ENCODE measurements at places on chromosomes 2 and 18.
A peak's percentile ranks its signal among the peaks of the same experiment; 100 is the strongest.

DNA sequence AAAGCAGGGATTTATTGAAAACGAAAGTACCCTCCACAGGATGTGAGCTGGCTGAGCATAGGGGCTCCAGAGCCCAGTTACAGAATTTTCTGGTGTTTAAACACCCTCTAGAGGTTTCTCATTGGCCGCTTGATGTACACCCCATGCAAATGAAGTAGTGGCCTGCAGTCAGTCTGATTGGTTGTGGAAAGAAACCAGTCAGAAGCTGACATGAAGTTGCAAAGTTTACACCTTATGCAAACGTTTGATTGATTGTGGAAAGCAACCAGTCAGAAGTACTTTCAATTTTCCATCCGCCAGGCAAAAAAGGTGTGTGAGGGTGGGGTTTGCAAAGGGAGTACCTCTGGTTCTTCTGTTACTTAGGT lies 62.3 kb downstream of the VWA3B start:
- no peak for DNase-seq

DNA sequence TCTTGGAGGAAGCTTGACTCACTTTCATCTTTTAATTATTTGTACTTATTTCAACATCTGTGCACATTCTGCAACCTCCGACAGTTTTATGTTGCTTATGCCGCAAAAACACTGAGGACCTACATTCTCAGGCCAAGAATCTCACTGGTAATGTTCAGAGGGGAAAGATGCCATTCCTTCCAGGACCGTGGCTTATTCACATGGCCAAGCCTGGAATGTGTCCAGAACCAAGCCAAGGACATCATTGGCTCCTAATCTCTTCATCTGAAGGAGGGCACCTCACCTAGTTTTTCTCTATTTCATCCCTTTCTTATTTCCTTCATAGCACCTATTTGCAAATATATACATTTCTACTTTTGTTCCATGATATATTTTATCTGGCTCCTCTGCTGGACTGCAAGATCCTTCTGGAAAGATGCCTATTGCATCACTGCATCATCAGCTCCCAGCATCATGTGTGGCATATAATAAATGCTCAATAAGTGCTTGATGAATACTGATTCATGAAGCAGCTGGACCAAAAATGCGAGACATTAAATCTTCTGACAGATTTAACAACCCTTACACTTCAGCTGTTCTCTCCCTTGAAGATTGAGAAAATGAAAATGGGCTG lies 377.1 kb downstream of the TNS1 start:
- no peak for DNase-seq

- DNase-seq = peak; percentile 1
These were observed 323.2 kb downstream of the PLCL1 start for GRCh38 chr2:198127627-198128026.

DNA sequence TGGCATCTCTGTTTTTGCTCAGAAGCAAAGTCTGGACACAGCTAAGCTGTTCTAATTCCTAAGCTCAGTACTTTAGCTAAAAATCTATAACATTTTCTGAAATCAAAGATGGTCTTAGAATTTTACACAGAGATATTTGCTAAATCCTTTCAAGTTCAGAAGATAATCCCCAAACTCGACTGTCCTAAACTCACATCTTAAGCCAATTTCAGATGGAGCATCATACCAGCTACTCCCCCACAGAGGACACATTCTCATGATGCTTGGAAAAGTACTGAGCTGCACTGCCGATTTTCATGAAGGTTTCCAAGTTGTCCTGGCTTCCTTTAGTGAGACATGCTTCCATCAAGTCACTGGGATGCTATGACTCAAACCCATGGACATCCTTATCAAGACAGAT lies 535.5 kb downstream of the SUCLG1 start:
- DNase-seq = no peak

DNA sequence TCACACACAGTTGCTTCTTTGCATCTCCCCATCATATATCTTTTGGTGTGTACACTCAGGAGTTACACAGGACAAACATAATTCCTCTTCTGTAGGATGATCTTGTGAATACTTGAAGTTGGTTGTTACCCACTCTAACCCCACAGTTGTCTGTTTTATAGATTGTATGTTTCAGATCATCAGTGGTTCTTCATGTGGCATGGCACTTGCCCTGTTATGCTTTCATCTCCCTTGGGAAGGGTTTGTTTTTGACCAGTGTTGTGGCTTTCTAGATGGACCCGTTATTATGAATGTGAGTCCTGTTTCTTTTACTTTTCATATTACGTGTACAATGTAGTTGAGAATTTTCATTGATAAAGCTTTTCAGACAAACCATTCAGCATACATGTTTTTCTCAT lies 82.0 kb downstream of the ZNF407 start:
- DNase-seq = no peak

- DNase-seq = no peak
These were observed at the start of gene RAD51AP2 for GRCh38 chr2:17518212-17519154. RAD51AP2 (minus strand) TSS chr2:17518440; CDS start chr2:17518415, 25 bp downstream.

GRCh38 chr18:64674694-64675093 lies 525.8 kb upstream of the LINC00305 start:
- no peak for DNase-seq

DNA sequence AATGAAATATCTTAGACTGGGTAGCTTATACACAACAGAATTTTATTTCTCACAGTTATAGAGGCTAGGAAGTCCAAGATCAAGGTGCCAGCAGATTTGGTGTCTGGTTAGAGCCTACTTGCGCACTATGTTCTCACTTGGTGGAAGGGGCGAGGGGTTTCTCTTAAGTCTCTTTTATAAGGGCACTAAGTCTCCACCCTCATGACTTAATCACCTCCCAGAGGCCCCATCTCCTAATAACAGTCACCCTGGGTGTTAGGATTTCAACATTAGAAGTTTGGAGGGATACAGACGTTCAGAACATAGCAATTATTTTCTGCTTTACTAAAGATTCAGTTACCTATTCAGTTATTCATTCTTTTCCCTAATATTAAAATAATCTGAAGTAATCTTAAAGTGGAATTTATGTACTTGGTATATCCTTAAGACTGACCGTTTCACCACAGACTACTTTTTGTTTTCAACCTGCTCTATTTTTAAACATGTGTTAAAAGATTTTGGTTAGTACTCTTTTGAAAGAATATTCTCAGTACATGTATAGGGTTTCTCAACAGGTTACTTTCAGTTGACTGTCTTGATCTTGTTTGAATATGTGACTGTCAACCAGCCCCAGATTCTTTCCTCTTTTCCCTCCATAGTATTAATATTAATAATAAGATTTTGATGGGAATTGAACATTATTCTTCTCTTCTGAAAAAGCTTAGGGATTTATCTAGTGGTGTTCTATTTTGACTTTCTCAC lies 130.0 kb downstream of the TAF4B start:
- no peak for DNase-seq

- no peak for DNase-seq
These were observed 650.8 kb upstream of the FANCL start for GRCh38 chr2:58891828-58892377.

DNA sequence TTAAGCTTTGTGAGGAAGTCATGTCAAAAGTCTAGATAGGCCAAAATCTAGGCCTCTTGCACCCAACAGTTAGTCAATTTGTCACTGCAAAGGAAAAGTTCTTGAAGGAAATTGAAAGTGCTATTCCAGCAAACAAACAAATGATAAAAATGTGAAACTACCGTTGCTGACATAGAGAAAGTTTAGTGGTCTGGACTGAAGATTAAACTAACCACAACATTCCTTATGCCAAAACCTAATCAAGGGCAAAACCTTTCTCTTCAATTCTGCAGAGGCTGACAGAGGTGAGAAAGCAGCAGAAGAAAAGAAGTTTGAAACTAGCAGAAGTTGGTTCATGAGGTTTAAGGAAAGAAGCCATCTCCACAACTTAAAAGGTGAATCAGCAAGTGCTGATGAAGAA lies 44.0 kb upstream of the LRRTM4 start:
- no peak for DNase-seq

GRCh38 chr2:231612109-231612455 lies 19.4 kb downstream of the TEX44 start:
- no peak for DNase-seq

DNA sequence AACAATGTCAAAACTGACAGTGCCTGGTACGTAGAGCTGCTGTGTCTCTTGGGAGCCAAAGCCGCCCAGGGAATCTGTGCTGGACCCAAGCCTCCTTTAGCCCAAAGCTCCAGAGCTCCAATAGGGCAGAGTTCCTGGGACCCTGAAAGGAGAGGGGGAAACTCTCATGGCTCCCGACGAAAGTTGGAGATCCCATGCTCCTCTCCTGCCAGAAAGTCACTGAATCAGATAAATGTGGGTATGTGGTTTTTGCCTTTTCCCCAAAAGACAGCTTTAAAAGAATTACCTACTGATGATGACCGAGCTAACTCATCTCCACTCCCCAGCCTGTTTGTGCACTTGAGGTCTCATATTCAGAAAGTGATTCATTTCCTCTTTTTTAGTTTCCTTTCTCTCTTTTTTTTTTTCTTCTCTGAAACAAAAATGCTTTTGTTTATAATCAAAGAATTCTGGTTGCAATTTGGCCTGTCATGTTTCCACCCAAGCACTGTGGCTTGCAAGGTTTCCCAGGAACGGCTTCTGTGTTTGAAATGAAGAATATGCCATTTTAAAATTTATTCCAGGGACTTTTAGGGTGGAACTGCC lies 14.1 kb upstream of the PMAIP1 start:
- no peak for DNase-seq

GRCh38 chr18:59923539-59924196 lies 23.9 kb downstream of the PMAIP1 start:
- no peak for DNase-seq

DNA sequence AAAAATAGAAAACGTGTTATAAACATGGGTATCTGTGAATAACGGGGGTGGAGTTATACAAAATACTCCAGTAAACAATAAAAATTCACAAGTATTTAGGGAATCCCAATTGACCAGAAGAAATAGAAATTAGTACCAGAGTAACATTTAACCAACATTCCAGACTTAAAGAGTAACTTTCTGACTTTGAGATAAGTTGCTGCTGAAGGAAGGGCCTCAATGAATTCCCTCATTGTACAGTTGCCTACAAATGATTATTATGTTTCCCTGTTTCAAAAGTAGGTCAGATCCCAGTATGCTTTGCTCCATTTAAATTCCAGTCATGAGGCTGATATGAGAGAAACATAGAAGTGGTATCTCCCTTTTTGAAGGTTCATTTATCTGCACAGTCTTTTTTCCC lies 88.3 kb upstream of the KCNH7 start:
- DNase-seq = no peak

- no peak for DNase-seq
These were observed 41.4 kb downstream of the KLHL29 start for GRCh38 chr2:23426263-23426905.

- no peak for DNase-seq
These were observed 729.8 kb upstream of the SOX11 start for GRCh38 chr2:4962419-4962818.

DNA sequence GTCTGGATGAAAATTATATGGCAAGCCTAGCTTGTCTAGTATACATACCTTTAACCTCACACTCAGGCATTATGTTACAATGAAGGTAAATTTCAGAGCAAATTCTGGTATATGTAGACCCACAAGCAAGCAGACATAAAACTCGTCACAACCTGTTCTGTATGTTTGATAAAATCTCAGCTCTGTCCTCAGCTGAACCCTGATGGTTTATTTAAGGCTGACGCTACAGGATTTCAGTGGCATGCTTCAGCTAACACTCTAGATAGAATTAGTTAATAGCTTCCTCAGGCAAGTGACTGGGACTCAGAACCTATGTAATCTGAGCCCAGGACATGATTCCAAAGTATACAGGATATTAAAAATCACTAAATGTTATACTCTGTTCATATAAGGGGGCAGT lies 68.2 kb upstream of the MC2R start:
- no peak for DNase-seq

DNA sequence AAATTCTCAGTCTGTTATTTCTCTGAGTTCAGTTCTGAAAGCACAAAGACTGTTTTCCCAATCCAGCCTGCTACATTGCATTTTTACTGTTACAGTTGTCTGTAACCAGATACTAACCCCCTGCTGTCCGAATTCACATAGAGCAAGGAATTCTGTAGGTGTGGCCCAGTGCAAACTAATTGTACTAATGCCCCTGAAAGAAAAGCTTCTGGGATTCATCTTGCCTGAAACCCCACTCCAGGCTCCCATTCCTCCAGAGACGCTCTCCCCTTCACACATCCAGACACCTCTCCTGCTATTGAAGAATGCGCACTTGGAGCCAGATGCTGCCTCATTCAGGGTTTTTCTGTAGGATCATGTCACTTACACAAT lies 127.0 kb downstream of the TTC32 start:
- no peak for DNase-seq

DNA sequence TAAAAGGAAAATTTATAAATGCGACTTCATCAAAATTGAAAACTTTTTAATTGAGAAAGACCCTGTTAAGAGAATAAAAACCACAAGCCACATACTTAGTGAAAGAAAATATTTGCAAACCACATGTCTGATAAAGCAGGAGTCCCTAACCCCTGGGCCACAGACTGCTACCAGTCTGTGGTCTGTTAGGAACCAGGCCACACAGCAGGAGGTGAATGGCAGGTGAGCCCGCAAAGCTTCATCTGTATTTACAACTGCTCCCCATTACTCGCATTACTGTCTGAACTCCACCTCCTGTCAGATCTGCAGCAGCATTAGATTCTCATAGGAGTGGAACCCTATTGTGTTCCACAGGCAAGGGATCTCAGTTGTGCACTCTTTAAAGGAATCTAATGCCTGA lies 95.5 kb upstream of the CRACDL start:
- no peak for DNase-seq

GRCh38 chr2:105800953-105801635 lies 56.4 kb downstream of the NCK2 start:
- no peak for DNase-seq

GRCh38 chr2:211457325-211457724 lies 900.9 kb downstream of the CPS1 start:
- no peak for DNase-seq
